ENCODE measurements at places on chromosomes 4 and X.

DNA sequence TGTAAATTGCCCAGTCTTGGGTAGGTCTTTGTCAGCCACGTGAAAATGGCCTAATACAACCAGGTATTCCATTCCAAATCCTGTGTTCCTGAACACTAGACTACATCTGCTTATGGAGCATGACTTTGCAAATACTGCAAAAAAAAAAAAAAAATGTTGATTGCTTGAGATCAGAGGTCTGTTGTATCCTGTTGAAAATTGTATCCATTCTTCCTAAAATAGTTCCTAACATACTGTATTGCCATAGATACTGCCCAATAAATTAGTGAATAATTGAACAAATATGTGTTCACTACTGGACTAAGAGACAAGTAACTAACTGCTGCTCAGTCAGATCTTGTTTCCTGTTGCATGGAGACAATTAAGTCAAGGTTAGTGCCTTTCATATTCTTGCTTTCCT is 164.3 kb upstream of the PABPC4L start:
- DNase-seq, result no peak

DNA sequence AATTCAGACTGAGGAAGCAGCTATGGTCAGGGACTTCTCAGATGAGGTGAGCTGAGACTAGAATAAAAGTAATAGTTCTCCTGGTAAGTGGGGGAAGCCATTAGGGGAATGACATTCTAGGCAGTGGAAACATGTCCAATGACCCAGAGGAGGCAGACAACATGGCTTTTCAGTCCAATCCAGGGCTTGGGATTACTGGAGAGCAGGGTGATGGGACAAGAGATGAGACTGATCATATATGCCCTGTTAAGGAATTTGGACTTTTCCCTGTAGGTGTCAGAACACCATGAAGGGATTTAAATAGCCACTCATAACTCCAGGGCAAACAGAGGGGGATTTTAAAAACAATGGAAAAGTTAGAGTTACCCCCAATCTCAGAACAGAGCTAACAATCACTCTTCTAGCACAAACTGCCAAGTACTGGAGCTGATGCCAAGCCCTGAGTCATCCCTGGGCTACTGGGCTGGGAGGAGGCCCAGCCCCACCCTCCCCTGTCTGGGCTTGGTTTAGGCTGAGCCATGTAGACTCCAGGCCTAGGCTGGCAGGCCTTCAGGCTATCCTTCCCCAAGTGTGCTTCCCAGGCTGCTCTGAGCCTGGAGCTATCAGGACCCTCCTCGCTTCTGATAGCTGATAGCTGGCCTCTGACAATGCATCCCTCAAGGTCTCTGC is 22.7 kb upstream of the MSN start:
- DNase-seq, result no peak

GRCh38 chrX:11579636-11580600 is 85.8 kb downstream of the ARHGAP6 start:
- no peak for DNase-seq

DNA sequence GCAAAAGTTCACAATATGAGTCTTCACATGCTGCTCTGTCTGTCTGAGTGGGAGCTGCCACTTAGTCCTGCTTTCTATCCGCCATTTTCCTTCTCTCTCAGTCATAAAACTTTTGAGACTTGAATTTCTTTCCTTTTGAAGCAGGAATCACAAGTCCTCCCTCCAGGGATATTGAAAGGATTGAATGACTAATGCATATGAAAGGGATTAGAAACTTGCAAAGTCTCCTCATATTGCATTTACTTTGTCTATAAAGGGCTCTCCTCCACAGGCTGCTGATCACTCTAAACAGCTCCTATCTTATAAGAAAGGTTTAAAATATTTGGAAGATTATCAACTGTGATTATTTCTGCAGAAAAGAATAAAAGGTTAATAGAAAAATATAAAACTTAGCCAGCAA is 879.1 kb downstream of the ARAP2 start:
- no peak for DNase-seq

DNA sequence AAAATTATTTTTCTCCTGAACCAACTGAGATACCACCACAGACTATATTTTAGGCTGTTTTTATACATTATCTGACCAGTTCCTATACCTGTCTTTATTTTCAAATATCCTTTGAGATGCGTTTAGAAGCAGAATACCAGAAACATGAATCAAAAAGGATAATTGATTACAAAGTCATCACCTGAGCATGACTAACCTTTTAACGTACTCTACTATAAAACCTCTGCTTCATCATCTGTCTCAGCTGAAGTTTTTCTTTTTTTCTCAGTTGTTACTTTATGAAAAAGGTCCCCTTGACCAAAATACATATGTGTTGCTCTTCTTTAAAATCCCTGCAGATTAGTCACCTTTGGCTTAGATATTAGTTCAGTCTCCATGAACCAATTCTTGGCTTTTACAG is 109.8 kb downstream of the AMMECR1 start:
- DNase-seq, result no peak

DNA sequence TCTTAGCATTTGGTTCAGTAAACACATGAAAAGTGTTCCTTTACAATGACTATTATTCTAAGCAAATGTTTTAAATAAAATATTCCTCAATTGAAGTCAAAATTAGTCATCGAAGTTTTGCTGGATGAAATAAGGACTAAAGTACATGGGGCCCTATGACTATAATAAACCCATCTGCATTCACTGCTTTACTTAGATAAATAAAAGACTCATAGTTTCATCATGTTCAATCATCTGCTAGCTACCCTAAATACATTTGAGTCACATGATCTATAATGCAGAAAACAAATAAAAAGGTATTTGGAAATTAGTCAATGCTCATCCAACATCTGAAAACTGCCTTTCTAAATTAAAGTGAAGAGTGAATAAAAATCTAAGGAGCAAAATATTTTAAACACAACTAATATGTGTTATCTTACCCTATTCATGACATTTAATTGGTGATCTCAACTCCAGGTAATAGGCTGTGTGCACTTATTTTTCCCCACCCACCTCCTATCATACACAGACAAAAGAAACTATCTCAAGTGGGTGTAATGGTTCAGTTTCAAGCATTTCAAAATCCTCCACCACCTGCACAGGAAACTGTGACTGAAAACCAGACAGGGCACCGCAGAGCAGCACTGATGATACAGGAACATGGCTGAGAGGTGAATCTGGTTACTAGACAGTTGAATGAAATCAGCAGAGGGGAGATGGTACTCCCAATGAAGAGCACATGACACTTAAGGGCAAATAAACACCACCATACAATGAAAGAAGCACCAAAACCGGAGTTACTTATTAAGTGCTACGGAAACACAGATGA is 78.6 kb downstream of the CAMK2D start:
- peak; percentile 87 for DNase-seq

- DNase-seq, result peak; percentile 29
Measured at GRCh38 chr4:122131562-122132157, 20.5 kb upstream of the BLTP1 start.

DNA sequence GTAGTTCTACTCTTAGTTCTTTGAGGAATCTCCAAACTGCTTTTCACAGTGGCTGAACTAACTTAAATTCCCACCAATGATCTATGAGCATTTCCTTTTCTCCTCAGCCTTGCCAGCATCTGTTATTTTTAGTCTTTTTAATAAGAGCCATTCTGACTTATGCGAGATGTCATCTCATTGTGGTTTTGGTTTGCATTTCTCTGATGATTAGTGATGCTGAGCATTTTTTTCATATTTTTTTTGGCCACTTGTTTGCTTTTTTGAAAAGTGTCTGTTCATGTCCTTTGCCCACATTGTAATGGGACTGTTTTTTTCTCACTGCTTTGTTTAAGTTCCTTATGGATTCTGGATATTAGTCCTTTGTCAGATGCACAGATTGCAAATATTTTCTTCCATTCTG is 21.5 kb upstream of the PHKA1 start:
- no peak for DNase-seq

- DNase-seq, result no peak
Measured at GRCh38 chr4:52904421-52904820, 42.3 kb downstream of the RASL11B start.

GRCh38 chrX:151774421-151774820 is 39.9 kb downstream of the CNGA2 start:
- no peak for DNase-seq

GRCh38 chr4:78602334-78602733 is 50.8 kb downstream of the ANXA3 start:
- no peak for DNase-seq

GRCh38 chr4:152972821-152973628 is 36.9 kb downstream of the FHDC1 start:
- no peak for DNase-seq

DNA sequence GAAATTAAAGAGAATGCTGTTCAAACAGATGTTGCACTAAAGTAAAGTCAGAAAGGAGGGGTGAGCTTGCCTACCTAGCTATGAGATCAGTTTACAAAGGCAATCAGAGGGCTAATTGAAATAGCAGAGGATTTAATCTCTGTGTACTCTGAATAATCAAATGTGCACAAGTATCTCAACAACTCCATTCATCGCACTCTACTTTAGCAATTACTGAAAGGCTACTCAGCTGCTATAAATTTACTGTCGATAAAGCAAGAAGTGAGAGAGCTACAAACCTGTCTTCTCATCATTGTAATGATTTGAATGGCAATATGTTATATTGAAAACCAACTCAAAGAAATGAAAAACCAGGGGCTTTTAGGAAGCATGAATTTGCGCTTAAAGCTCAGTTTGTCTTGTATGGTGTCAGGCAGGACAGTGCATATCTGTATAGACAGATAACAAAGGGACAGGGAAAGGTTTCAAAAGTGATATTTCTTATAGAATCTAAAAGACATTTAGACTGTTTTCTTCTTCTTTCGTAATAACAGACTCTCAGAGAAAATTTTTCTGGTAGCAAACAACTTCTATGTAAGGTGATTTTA is 34.8 kb downstream of the GC start:
- no peak for DNase-seq

DNA sequence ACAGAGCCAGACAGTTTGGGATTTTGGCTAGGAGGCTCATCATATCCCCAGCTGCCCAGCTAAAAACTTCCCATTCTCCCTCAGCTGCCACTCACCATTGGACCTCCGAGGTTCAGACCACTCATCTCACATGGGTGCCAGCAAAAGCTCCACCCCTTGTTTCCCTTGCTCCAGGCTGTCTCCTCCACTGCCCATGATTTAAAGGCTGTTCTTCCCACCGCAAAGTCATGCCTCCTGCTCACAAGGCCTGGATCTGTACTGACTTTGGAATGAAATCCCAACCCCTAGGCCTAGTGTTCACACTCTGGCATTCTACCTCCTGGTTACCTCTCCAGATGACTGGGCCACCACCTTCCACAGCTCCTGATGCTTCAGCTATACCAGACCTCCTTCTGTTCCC is 142.2 kb upstream of the EOLA2 start:
- no peak for DNase-seq

- no peak for DNase-seq
Measured at GRCh38 chr4:160869899-160870298, 1293.9 kb downstream of the FSTL5 start.

DNA sequence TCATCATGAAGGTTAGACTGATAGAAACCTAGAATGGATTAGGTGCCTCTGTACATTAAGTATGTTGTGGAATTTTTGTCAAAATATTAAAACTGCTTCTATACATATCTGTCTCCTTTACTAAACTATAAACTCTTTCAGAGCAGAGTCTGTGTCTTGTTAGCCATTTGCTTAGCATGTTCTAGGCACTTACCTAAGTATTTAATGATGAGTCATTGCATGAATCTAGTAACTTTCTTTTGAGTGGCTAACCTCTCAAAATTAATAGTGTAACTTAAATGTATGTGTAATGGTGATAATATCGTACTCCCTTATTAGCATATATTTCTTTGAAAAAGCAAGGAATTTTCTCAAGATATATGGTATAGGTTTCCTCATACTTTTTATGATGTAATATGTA is 57.8 kb downstream of the RAP1GDS1 start:
- DNase-seq, result no peak

GRCh38 chrX:413322-414201 is 26.9 kb upstream of the PPP2R3B start:
- DNase-seq, result no peak

DNA sequence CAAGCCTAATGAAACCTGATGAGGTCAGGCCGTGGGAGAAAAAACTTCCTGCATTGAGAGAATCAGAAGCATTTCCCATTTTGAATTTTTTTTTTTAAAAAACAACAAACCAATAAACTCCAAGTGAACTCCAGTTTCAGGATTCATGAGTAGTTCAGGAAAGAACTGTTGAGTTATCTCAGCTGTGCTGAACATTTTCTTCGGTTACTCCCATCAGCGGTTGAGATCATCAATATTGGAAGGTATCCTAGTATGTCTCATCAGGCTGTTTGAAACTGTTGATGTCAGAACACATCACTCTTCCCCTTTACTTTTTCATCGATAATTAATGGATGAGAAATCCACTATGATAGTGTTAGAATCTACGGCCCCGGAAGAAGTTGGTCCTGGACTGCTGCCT is 82.4 kb upstream of the ADGRG2 start:
- no peak for DNase-seq
